ENCODE measurements at places on chromosomes 11 and 22.
A peak's percentile ranks its signal among the peaks of the same experiment; 100 is the strongest.

DNA sequence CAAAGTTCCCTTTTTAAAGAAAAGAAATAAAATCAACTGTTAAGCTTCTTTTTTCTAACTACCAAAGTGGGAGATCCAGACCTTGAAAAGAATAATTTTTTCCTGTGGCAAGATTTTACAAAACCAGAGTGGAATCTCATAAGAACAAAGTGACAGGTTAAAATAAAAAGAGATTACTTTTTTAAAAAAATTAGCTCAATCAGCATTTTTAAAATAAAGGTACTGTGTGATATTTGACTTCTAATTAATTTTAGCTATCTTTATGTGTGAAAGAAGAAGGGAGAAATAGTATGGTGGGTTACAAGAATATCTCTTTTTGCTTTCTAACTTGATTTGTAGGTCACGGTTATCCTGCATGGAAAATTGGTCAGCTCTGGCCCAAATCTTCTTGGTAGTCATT is 92.8 kb upstream of the ALKBH3 start:
- no peak for DNase-seq

- DNase-seq = peak; percentile 78
Measured at GRCh38 chr11:128859563-128860441, 7.3 kb downstream of the KCNJ1 start.

DNA sequence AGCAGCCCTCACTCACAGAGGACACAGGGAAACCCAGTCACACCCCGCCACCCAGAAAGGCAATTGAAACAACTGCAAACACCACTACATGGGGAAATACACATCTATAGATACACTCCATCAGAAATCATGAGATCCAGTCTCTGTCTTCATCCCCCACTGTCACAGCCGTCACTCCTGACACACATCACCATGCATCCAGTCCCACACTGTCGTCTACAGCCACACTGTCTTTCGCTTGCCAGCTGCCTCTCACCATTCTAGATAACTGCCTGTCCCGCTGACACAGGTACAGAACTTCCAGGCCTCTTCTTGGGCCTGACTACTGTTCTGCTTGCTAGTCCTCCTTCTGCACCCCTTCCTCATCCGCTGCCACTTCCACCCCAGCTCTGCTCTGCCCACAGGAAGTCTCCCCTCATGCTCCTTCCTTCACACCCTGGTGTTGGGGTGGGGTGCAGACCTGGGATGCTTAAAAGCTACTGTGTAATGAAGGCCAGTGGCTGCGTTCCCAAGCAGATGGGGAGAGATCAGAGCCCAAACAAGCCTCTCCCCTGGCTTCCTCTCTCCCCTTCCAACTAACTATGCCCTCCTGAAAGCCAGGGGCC is 42.6 kb downstream of the SLC22A12 start:
- DNase-seq = no peak

DNA sequence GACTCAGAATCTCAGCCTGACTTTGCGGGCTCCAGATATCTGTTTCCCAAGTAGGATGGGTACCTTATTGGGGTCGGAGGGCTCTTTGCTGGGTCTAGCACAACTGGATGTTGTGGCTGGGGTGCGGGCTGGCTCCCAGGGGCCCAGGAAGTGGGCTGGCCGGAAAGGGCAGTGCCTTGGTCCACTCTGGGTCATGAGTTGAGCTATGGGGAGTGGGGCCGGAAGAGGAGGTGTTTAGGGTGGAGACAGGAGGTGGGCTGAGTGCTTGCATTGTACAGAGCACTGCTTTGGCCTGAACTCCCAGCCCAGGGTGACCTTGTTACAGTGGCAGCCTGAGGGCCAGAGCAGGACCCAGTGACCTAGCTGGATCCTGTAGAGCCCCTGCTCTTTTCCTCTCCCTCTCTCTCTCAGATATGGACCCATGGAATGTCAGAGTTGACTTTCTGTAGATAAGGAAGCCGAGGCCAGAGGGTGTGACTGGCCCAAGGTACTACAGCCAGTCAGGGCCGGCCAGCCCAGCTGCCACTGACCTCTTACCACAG is 13.2 kb downstream of the PHLDB1 start:
- no peak for DNase-seq

DNA sequence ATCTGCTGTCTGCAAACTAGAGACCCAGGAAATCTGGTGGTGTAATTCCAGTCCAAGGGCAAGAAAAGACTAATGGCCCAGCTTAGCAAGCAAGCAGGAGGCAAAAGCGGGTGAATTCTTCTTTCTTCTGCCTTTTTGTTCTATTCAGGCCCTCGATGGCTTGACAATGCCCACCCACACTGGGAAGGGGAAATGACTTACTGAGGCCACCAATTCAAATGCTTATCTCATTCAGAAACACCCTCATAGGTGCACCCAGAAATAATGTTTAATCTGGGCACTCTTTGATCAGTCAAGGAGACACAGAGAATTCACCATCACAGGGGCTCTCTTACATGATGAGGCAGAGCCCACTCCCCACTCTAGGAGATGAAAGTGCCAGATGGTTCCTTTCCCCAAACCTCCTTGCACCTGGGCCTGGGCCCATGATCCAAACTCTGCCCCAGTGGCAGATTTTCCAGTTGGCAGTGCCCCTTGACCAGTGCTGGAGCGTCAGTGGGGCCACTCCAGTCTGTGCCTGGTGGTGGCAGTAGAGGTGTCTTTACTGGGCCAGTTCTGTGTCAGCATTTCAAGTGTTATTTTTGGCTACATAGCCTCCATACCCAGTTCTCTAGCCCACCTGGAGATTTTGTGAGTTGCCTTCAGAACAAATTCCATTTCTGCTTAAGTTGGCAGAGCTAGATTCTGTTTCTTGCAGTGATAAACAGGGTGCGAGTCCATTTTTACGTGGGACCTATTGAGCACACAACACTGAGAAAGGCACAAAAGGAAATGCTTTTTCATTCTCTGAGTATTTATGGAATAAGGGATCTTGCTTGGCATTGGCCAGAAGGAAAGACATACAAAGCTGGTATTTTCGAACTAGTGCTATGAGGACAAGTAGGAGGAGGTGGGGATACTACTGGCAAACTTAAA is 7.5 kb downstream of the ELMOD1 start:
- DNase-seq = no peak

DNA sequence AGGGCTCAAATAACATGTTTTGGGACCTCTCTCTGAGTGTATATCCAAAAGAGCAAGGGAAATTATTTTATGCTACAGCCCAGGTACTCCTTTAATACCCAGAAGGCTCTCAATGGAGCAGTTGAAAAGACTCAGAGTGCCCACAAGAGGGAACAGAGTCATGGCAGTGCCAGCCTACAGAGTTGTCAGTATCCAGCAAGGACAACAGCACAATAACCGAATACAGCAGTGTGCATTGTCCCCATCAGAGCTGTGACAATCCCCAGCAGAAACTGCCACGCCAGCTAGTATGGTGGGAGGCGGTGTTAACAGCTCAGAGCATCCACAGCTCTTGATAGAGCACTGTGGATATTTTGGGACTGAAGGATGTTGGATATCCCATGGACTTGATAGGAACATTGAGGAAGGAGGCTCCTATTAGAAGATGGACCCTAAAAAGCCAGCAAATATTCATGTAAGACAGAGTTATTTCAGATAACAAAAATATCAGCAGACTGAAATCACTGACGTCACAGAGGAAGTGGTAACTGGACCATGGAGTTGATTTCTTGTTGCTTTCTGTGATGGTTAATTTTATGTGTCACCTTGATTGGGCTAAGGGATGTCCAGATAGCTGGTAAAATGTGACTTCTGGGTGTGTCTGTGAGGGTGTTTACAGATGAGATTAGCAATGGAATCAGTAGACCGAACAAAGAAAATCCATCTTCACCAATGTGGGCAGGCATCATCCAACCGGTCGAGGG is 17.7 kb upstream of the PAFAH1B2 start:
- no peak for DNase-seq

- DNase-seq = no peak
Measured at GRCh38 chr11:77542296-77542695, 47.5 kb upstream of the AQP11 start.

GRCh38 chr11:15500643-15501042 is 385.9 kb downstream of the INSC start:
- DNase-seq = no peak

GRCh38 chr22:44451016-44451415 is 47.0 kb downstream of the RTL6 start:
- DNase-seq = no peak

DNA sequence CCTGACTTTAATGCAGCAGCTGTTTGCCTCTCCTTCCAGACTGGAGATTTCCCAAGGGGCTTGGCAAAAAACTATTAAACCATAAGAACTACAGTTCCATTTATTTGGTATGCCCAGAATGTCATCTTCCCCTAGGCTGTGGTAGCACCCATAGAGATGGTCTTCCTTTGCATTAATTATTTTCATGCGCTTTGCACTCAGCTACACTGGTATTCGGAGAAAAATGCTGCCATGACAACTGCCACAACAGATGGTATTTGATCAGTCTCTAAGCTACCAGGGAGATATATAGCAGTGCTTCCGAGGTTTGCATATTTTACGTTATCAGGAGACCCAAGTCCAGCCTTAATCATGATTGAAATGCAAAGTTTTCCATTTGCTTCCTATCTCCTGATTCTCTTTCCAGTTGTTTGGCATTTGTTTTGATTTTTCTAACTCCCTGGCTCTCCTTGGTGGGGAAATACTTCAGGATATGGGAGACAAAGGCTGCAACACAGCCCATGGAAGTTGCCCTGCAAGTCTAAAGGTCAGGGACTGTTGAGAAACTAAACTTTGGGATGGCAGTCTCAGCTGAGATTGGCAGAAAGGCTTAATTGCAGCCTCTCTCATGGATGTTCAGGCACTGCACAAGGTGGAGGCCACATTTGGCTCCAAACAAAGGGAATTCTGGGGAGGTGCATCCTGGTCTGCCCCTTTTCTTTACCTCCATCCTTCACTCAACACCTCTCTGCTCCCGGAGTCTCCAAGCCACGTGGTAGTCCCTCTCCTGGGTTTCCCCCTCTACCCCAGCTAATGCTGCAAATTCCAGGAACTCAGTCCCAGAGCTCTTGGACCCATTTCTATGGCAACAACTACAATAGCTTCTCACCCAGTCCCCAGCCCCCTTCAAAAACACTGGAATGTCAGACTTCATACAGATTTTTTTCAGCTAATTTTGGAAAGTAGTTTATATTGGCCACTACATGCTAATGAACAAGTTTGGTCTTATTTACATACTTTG is 151.8 kb downstream of the NAV2 start:
- DNase-seq = no peak

- DNase-seq = peak; percentile 59
Measured at GRCh38 chr11:2561696-2562581, 117.1 kb downstream of the KCNQ1 start.

GRCh38 chr11:117816151-117816741 is 8.3 kb downstream of the FXYD2 start:
- DNase-seq = no peak

DNA sequence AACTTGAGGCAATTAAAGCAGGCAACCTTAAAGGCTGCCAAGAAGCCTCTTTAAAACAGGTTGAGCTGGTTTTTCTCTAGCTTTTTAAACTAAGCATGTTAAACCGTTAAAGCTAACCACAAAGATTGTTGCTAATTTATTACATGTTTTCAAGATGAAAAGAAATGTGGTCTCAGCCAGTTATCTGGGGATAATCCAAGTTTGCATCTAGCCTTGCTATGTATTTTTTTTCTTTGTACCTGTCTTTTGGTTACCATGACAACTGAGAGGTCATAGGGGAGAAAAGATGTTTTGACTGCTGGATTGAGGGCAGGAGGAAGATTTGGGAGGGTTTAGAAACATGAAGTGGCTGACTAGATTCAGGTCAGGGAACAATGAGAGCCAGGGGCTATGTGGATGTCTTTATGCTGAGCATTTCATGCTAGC is 19.2 kb upstream of the PGM2L1 start:
- no peak for DNase-seq

DNA sequence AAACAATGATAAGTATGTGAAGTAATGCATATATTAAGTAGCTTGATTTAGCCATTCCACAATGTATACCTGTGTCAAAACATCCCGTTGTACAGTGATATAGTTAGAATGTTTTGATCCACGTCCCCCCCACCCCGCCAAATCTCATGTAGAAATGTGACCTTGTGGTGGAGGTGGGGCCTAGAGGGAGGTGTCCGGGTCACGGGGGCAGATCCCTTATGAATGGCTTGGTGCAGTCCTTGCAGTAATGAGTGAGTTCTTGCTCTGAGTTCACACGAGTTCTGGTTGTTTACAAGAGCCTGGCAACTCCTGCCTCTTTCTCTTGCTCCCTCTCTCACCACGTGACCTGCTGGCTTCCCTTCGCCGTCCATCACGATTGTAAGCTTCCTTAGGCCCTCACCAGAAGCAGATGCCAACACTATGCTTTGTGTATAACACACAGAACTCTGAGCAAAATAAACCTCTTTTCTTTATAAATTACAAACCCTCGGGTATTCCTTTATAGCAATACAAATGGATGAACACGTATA is 41.6 kb downstream of the FANCF start:
- no peak for DNase-seq

DNA sequence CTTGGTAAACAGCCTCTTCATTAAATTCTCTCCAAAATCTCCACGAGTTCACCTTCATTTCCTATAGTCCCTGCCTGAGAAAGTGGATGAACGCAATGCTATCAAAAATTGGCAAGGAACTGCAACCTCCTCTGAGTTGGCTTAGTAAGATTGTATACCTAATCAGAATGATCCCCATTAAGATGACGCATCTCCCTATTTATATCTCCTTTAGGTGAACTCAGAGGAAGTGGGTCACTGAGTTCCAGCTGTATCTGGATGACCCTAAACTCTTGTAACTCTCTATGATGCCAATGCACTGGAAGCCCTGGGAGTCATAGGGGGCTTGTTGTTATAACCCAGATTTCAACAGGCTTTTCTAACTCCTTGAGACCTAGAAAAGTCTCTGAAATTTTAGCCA is 48.2 kb downstream of the OR10A6 start:
- no peak for DNase-seq

- no peak for DNase-seq
Measured at GRCh38 chr11:112694813-112695212, 266.4 kb upstream of the NCAM1 start.

DNA sequence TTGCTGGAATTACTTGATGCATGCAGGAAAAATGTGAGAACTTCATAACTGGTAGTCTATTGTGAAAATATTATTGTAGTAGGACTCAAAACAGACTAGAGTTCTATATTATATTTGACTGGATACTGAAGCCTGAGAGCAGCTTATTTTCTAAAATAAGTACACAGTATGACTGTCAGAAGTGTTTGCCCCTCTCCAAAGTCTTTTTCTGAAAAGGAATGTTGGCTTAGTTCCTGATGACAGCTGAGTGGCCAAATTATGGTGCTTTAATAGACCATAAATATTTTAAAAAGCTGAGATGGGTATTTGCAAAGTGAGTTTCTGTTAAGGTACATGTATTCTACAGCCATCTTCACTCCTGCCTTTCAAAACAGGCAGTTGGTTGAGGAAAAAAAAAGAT is 13.1 kb downstream of the ZBED5 start:
- DNase-seq = no peak

GRCh38 chr11:69375316-69376154 is 81.6 kb downstream of the MYEOV start:
- peak; percentile 37 for DNase-seq
